ENCODE measurements at places on chromosomes 5 and 9.

DNA sequence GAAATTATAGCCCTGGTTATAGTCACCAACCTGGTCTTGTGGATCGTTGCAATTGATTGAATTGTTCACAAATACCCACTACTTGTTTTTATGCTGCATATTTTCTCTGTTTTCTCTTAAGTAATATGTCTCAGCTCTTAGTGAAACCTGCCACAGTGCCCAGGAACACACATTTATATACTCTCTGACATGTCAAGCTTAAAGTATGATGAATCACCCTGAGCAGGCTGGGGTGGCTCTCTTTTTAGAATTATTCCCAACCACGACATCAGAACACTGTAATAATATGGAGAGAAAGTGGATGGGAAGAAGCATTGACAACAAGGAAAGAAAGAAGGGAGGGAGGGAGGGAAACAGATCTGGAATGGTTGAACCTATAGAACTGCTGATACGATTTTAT, 72.8 kb upstream of the ZNF608 start:
- DNase-seq: no peak

GRCh38 chr5:110785356-110785755, 46.5 kb downstream of the SLC25A46 start:
- DNase-seq: no peak

- no peak for DNase-seq
These were observed 16.9 kb downstream of the SEMA6A start for GRCh38 chr5:116557669-116558271.

GRCh38 chr5:136011414-136012001, 17.3 kb upstream of the TGFBI start:
- no peak for DNase-seq

GRCh38 chr5:176621661-176622079, 8.7 kb downstream of the SNCB start:
- DNase-seq: no peak

DNA sequence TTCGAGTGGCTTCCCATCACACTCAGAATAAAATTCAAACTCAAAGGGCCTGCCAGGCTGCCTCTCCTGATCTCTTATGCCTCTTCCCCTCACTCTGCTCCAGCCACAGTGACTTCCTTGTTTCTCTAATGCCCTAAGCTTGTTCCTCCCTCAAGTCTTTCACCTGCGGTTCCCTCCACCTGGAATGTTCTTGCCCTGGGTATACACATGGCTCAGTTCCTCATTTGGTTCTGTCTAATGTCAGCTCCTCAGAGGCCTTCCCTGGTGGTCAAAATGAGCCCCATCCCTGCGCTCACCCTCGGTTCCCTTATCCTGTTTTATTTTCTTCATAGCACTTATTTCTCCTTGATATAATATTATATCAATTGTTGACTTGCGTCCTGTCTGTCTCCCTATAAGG, 12.7 kb upstream of the CYSTM1 start:
- DNase-seq: no peak

DNA sequence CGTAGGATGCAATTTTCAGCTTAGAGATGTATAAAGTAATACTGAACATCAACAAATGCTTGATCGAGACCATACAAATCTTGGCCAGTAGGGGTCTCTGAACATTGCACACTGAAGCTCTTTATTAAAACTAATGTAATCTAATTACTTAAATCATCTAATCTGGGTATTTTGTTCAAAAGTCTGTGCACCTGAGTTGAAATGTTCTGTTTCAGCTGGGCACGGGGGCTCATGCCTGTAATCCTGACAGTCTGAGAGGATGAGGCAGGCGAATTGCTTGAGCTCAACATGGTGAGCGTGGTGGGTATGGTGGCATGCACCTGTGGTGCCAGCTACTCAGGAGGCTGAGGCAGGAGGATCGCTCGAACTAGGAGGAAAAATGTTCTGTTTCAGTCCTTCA, 41.0 kb downstream of the ESM1 start:
- DNase-seq: no peak

GRCh38 chr5:137470111-137470920, 28.8 kb downstream of the SPOCK1 start:
- no peak for DNase-seq

DNA sequence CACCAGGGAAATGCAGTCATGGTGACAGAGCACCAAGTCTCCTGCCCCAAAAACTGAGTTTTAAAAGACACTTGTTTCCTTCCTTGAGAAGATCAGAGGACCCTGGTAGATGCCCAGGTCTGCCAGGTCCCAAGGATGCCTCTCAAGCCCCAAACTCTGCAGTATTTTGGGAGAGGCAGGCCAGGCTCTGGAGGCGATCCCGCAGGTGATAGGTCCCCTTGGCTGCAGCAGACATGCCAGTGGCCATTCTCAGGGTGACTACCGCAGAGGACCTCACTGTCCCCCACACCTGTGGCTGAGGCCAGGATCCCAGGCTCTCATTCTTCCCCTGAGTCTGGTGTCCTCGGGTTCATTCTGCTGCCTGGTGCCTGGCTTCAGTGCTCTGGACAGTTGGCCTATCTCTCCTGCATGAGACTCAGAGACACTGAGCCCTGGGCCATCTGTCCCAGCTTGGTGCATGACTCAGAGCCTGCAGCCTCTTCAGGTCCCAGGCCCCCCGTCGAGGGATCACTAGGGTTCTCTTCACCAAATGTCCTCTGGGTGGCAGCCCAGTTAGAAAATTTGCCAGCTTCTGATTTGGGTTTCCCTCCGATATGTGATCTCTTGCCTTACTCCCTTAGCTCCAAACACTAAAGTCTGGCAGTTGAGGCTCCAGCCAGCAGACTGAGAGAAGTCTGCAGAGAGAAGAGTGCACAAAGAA, 59.7 kb upstream of the GARNL3 start:
- DNase-seq: no peak

DNA sequence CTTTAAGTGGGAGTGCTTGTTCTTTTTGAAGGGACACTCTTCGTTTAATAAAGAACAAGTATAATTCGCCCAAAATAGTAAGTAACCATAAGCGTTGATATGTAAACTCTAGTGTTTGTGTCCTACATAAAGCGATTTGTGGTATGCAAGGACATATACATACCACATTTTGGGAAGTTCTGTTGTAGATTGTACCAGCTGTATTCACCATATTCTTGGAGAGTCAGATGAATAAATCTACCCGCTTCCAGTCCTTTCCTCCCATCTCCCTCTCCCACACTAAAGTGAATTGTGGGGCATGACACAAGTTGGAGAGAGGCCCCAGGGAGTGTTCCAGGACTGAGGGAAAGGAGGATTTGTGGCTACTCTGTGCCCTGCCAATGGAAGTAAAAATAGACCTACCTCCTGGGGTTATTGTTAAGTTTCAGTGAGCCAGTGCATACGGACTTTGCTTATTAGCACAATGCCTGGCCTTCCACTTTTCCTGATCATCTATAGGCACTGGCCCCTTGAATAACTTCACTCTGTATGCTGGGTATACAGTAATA, 40.6 kb downstream of the ARHGAP26 start:
- DNase-seq: no peak

GRCh38 chr5:164832516-164832915, 1327.1 kb downstream of the MAT2B start:
- DNase-seq: no peak

GRCh38 chr5:17218353-17219005, 1.0 kb downstream of the BASP1 start:
- DNase-seq: no peak

- DNase-seq: no peak
These were observed 1.6 kb upstream of the MEF2C start for GRCh38 chr5:88884608-88884877.

- no peak for DNase-seq
These were observed 5.4 kb downstream of the MRPS27 start for GRCh38 chr5:72314571-72315172.

GRCh38 chr5:27217155-27217956, 179.0 kb upstream of the CDH9 start:
- no peak for DNase-seq

GRCh38 chr5:65359981-65360380, 121.7 kb downstream of the ADAMTS6 start:
- no peak for DNase-seq

DNA sequence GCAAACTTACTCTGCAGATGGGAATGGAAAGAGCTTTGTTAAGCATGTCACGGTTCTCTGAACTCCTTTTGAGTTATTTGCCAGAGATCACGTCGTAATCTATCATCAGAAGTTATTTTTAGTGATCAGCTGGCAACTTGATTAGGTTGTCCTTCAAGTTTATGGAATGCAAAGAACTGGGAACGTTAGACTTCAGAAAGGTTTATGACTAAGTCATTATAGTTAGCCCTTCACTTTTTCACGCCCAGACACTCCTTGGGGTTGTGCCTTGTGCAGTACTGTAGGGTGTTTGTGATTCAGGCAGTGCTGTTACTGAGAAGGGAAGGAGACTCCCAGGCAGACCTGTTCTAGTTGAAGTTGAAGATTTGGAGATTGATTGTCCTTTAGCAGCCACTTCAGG, 26.8 kb upstream of the PHF2 start:
- DNase-seq: no peak

GRCh38 chr5:29069104-29069402, 2030.7 kb upstream of the CDH9 start:
- DNase-seq: no peak

DNA sequence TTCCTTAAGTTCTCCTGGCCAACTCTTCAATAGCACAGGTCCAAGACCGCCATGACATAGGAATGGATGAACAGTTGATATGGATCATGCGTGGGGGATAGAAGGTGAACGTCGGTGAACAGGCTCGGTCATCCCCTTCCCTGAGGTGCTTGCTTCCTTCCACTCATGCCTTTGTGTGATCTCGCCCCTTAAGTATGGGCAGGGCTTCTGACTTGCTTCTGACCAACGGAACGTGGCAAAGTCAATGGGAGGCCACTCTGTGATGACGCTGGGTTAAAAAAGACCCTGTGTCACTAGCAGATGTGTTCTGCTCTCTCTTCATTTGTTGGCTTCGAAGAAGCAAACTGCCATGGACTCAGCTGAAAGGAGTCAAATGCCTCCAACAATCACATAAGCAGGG, 240.5 kb upstream of the TUT7 start:
- no peak for DNase-seq

- no peak for DNase-seq
These were observed 271.2 kb downstream of the AOPEP start for GRCh38 chr9:94997727-94998126.

DNA sequence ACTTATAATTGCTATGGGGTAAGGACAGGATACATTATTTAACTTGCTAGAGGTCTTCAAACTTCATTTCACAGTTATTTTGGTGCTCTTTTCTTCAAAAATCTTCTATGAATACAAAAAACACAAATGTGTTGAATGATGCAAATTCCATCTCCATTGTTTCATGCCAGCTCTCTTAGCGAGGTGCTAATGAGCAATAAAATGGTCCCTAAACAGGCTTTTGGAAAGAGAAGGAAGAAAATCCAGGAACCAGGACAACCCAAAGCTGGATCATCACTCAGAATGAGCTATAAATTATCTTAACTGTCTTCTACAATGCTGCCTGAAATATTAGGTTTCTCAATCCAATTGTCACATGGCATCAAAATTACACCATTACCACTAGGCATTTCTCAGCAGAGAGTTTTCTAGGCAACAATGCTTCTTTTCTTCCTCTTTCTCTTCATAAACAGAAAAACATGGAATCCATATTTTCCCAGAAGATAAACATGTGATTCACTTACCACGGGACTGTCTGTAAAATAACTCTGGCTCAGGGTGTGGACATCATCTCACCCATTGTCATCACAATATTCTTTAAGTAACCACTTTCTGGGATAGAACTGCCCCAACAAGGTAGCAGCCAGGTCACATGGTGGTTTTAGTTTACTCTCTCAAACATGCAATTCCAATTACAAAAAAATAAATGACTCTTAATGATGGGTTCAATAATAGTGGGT, 249.4 kb downstream of the NPR3 start:
- no peak for DNase-seq

- no peak for DNase-seq
These were observed 997.1 kb upstream of the ARRDC3 start for GRCh38 chr5:92380069-92380770.

DNA sequence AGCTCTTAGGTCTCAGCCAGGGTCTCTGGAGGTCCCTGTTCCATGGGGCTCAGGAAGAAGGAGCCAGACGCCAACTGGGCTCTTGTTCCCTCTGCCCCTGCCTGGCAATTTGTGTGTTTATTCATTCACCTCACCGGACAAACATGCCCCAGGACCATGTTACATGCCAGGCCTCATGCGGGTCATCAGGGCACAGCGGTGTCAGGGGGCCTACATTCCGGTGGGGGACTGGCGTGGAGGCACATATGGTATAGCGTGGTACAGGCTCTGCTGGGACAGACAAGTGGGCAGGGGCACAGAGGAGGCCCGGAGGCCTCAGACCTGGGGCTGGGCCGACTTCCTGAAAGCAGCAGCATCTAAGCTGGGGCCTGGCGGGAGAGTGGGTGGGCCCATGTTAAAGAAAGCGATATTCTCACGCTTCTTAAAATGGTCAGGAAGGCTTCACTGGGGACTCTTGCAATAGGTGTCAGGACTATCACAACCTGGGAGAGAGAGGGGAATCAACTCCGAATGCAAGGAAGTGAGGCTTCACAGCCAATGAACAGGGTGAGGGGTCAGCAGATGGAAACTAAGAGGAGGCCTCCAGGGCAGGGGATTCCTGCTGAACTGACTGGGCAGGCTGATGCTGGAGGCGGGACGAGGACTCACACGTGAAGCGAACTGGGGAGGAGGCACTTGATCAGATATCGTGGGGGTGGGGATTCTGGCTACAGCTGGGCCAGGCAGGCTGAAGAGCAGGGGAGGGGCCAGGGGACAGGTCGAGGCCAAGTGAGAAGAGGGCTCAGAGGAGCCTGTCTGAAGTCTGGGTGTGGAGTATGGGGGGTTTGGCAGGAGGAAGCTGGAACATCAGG, 41.9 kb downstream of the NCS1 start:
- no peak for DNase-seq

DNA sequence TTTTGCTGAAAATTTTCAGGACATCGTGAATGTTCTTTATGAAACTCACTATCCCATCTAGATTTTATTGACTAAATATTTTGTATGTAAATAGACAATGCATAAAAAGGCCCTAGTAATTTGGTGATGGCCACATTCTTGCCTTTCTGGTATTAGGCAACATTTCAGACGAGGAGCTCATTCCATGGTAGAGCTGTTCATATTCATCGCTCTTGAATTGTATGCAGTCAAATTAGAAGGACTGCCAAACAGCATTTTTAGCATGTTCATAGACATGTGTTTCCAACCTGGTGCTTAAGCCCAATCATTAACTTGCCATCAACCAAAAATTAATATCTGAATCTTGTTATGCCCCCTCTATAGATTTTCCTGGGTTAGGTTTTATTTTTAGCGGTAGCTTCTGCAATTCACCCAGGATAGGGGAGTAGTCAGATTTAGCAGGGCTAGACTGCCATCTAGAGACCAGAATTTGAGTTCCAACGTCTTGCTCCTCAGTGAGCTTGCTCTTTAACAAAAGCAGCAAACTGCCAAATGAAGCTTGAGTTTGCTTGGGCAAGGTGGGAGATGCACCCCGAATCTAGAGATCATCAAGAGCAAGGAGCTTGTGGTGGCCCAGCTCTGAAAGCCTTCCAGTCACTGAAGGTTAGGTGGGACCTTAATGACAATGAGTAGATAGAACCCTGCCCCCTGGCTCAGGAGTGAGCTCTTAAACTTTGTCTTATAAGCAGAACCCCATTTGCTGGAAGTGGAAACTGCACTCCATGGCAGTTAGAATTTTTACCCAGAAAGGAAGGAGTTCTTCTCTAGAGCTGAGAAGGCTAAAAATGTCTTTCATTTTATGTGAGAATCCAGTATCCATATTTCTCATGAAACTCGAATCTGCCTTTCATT, 456.2 kb downstream of the RASEF start:
- DNase-seq: no peak

Data from stimulated activated CD8-positive, alpha-beta memory T cell treated with anti-CD3 and anti-CD28 coated beads, Interleukin-4, amount 100 ng/mL, for 4 hours (primary cell).